ENCODE measurements at places on chromosomes 6 and 20. TPM values are rescaled to one million over a fixed set of nuclear protein-coding genes. Genes with fewer than 3 reads are reported as not detected.

The BCL2L1 gene
- total RNA-seq: 235 TPM

The LZTS3 gene
- total RNA-seq: 7.0 TPM

The ABHD16A gene
- 31.6 TPM for total RNA-seq

The NR2E1 gene
- total RNA-seq: not detected

The OPRL1 gene
- total RNA-seq: 0.33 TPM

The COL11A2 gene
- total RNA-seq: 0.33 TPM

The OR2B6 gene
- not detected for total RNA-seq

The MEP1A gene
- total RNA-seq: not detected

The CRYBG1 gene
- total RNA-seq: 3.7 TPM

The XRN2 gene
- total RNA-seq: 57.8 TPM
